Activated B cell treated with CpG ODN at 0.5 μM for 24 hours (primary cell): ENCODE measurements at places on chromosomes 5 and 9. TPM values are rescaled to one million over a fixed set of nuclear protein-coding genes. Genes with fewer than 3 reads are reported as not detected.

DNA sequence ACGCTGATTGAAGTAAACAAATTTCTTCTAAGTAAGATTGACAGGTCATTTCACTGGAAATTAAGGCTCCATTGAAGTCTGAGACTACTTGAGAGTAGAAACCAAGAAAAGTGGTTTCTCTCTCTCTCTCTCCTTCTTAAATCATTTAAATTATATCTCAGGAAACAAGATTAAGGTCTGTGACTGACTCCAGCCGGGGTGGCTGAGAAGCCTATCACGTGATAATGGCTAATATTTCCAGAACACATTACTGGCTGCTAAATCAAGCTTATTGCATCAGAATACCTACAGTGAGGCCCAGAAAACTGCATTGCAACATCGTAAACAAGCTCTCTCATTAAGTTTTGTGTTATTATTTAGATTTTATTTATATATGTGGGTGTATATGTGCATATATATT lies 88.4 kb downstream of the PTCD2 start:
- no peak overlapping the region for H3K27ac ChIP-seq
- peaks cover 8% of the 10 kb centered on the region for H3K27me3 ChIP-seq
- H3K4me1 ChIP-seq = no peaks in the 10 kb centered on the region
- H3K36me3 ChIP-seq = no peaks in the 10 kb centered on the region
- no peak overlapping the region for H3K4me3 ChIP-seq
- DNase-seq = no peak

DNA sequence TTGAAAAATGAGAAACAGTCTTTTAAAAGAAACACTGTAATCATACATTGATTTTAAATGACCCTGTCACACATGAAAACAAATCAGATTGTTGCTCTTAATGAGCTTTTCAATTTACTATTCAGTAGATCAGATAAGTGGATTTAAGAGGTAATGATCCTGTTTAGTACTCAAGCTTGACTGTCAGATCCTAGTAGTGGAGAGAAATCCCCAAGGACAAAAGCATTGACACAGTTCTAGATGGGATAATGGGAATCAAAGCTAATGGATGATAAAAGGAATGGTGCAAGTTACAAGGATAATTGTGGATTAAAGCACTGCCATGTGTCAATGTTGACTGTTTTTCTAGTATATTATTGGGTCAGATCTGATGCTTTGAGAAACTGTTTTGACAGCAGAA lies 142.3 kb upstream of the TLX3 start:
- H3K36me3 ChIP-seq = no peaks in the 10 kb centered on the region
- no peaks in the 10 kb centered on the region for H3K27me3 ChIP-seq

DNA sequence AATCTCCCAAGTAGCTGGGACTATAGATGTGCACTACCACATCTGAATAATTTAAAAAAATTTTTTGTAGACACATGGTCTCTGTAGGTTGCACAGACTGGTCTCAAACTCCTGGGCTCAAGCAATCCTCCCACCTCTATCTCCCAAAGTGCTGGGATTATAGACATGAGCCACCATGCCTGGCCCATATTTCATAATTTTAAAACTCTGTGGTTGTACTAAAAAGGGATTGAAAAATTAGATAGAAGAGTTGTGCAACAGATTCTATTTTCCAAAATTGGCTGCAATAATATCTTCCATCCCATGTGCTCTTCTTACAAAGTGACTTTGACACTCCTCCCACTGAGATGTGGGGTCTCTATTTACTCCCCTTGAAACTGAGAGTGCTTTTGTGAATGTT lies 7.6 kb upstream of the UHRF2 start:
- H3K4me3 ChIP-seq = no peak overlapping the region
- H3K27ac ChIP-seq = no peak overlapping the region
- no peak for DNase-seq
- no peaks in the 10 kb centered on the region for H3K27me3 ChIP-seq
- H3K36me3 ChIP-seq = no peaks in the 10 kb centered on the region

The ZNF879 gene
- 8.2 and 9.4 TPM in 2 replicates for total RNA-seq

DNA sequence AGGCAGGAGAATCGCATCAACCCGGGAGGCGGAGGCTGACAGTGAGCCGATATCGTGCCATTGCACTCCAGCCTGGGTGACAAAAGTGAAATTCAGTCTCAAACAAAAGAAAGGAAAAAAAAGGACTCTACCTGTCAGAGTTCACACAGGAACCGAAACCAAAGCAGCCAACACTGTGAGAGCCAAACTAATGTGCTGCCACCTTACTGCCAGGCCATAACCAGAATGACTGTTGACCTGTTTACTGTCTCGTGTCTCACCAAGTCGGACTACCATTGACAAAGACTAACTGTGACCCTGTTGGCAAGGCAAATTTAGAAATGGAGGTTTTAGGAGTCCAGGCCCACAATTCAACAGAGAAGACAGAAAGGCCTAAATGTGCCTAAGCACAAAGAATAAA lies 112.4 kb downstream of the ANXA2R start:
- H3K27me3 ChIP-seq = peaks cover 2% of the 10 kb centered on the region
- no peaks in the 10 kb centered on the region for H3K36me3 ChIP-seq
- H3K27ac ChIP-seq = no peak overlapping the region
- peaks cover 2% of the 10 kb centered on the region for H3K4me1 ChIP-seq
- H3K4me3 ChIP-seq = no peak overlapping the region
- DNase-seq = no peak

The SCGB3A2 gene
- total RNA-seq = not detected in 2 replicates

DNA sequence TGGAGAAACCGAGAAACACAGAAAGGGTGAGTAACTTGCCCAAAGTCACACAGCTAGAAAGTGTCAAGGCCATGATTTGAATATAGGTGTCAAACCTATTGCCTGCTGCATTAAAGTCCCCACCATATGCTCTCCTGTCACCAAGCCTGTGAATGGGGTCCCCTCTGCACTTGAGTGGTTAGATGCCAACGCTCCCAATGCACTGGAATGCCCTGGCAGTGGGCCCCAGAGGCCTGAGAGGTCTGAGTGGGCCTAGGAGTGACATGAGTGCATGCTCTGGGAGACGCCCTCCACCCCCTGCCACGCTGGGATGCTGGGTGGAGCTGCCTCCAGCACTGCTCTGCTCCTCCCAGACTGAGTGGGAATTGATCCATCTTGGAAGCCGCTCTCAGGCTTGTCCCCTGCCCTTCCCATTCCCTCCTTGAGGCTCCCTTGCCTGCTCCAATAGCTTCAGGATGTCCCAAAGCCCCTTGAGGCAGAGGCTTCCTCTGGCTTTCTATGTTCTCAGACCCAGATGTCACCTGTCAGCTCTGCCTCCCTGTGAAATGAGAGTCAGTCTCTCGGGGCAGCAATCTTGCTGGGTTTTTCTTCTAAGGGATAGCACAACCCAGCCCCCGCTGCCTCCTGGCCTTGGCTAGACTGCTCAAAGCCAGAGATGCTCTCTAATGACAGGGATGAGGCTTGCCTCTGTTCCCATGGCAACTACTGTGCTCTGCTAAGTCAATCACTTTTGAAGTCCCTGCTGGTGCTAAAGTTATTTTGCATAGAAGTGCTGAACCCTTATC lies 6.6 kb upstream of the ARSI start:
- no peaks in the 10 kb centered on the region for H3K4me1 ChIP-seq
- H3K27me3 ChIP-seq = peaks cover 13% of the 10 kb centered on the region
- H3K36me3 ChIP-seq = no peaks in the 10 kb centered on the region
- no peak for DNase-seq
- no peak overlapping the region for H3K4me3 ChIP-seq

GRCh38 chr9:34958411-34958982 lies 412 bp downstream of the PHF24 start:
- H3K4me3 ChIP-seq = peak overlapping the region; percentile 47
- no peak overlapping the region for H3K27ac ChIP-seq
- DNase-seq = no peak

DNA sequence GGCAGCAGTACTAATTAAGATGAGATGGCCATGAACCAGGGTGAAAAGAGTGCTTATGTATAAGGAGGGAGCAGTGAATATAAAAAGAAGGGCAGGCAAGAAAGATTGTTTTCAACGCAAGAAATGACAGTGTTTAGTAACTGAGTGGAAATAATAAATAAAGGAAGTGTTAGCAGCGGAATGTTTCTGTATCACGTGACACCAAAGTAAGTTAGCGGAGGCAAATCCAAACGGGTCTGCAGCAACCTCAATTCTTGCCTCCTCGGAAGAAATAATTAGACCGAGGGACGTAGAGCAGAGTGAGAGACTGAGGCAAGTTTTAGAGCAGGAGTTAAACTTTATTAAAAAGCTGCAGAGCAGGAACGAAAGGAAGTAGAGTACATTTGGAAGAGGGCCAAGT lies 15.4 kb upstream of the GAS1 start:
- no peaks in the 10 kb centered on the region for H3K27me3 ChIP-seq
- no peak overlapping the region for H3K27ac ChIP-seq
- H3K4me1 ChIP-seq = no peaks in the 10 kb centered on the region

The PTGES gene
- total RNA-seq = not detected in 2 replicates

DNA sequence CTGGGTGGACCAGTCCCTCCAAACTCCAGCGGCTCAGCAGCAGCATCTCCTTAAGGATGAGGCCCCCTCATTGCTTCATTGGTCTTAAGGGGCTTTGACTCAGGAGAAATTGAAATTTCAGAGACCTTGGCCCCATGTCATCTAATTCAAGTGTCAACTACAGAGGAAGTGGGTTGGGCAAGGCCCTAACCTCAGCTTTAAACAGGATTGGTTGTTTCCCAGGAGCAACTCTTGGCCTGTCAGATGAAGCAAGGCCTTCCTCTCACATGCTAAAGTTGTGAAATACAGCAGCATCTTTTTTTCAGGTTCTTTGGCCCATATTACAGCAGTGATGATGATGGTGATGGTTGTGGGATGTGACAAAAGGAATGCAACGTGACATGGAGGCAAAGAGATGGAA lies 348.3 kb downstream of the ICE1 start:
- H3K27me3 ChIP-seq = peaks cover 3% of the 10 kb centered on the region
- no peaks in the 10 kb centered on the region for H3K36me3 ChIP-seq
- H3K27ac ChIP-seq = no peak overlapping the region
- H3K4me1 ChIP-seq = peaks cover 35% of the 10 kb centered on the region

The FOXD1 gene
- total RNA-seq = 0.09 and 0.10 TPM in 2 replicates

GRCh38 chr5:143898916-143899591 lies 87.1 kb downstream of the HMHB1 start:
- H3K27me3 ChIP-seq = peaks cover 5% of the 10 kb centered on the region
- H3K36me3 ChIP-seq = no peaks in the 10 kb centered on the region
- no peak for DNase-seq
- no peak overlapping the region for H3K4me3 ChIP-seq
- no peaks in the 10 kb centered on the region for H3K4me1 ChIP-seq

The RNF208 gene
- total RNA-seq = 1.1 and 1.9 TPM in 2 replicates

GRCh38 chr9:127049044-127049443 lies 73.4 kb downstream of the ANGPTL2 start:
- DNase-seq = no peak
- peaks cover 15% of the 10 kb centered on the region for H3K4me1 ChIP-seq
- no peak overlapping the region for H3K4me3 ChIP-seq
- peaks cover 25% of the 10 kb centered on the region for H3K36me3 ChIP-seq
- no peaks in the 10 kb centered on the region for H3K27me3 ChIP-seq
- H3K27ac ChIP-seq = no peak overlapping the region

DNA sequence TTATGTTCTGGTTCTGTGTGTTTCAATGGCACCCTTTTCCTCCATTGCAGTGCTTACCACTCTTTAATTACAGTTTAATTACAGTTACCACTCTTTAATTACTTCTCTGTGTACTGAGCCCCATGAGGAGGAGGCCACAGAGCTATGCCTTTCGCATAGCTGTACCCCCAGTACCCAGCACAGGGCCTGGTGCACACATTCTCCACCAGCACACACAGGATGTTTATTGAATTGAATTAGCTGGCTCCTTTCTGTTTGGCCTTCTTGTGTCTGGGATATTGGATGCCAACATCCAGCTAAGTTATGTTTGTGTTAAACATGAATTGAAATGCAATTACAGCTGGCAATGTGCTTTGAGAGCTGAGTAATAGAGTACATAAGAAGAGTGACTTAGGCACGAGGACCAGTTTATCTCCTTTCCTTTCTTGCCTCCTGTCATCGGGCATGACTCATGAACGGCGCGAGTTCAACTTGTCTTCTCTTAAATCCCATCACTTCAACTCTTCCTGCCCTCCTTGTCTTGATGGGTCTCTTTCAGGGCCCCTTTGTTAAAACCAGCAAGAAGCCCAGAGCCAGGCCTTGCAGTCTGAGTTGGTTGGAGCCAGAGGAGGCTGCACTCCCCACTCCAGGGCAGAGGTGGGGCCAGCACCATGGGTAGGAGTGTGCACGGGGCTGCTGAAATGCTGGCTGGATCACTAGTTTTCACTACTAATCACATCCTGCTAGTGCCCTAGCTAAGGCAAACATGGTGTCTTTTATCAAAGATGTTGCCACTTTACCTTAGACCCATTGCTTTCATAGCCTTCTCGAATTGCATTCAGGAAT lies 37.4 kb downstream of the MVB12B start:
- H3K4me1 ChIP-seq = no peaks in the 10 kb centered on the region
- H3K36me3 ChIP-seq = peaks cover 9% of the 10 kb centered on the region
- H3K4me3 ChIP-seq = no peak overlapping the region
- no peak for DNase-seq
- no peak overlapping the region for H3K27ac ChIP-seq

The P4HA2 gene
- 0.29 and 0.44 TPM in 2 replicates for total RNA-seq
